ENCODE measurements at places on chromosomes 1 and 21.

DNA sequence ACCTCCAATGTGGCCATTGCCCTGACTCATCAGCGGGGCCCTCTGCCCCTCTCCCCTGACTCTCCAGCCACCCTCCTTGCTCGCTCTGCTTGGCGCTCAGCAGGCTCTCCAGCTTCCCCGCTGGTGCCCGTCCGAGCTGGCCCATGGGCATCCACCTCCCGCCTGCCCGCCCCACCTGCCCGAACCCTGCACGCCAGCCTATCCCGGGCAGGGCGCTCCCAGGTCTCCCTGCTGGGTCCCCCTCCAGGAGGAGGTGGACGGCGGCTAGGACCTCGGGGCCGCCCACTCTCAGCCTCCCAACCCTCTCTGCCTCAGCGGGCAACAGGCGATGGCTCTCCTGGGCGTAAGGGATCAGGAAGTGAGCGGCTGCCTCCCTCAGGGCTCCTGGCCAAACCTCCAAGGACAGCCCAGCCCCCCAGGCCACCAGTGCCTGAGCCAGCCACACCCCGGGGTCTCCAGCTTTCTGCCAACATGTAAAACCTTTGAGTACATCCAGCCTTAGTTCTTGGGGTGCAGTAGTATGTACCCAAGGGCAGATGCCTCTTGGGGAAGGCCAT lies 10.8 kb downstream of the HCN3 start:
- no peak for DNase-seq

DNA sequence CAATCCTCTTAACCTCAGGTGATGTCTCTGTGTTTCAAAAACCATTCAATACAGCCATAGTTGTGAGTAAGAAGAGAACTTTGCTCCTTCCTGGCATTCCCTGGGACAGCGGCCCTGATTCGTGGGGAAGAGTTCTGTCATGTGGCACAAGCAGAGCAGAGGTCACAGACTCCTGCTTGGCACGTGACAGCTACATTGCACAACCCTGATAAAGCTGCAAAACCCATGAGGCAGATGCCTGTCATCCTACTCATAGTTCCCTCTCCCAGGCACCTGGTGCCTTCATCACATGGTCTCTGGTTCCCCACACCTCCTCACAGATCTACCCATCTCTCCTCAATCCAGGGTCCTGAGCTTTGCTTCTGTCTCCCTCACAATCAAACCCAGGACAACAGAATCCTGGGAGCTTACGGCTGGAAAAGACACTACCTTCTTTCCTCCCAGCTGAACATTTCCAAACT lies 70.8 kb downstream of the PLPP3 start:
- DNase-seq: no peak

DNA sequence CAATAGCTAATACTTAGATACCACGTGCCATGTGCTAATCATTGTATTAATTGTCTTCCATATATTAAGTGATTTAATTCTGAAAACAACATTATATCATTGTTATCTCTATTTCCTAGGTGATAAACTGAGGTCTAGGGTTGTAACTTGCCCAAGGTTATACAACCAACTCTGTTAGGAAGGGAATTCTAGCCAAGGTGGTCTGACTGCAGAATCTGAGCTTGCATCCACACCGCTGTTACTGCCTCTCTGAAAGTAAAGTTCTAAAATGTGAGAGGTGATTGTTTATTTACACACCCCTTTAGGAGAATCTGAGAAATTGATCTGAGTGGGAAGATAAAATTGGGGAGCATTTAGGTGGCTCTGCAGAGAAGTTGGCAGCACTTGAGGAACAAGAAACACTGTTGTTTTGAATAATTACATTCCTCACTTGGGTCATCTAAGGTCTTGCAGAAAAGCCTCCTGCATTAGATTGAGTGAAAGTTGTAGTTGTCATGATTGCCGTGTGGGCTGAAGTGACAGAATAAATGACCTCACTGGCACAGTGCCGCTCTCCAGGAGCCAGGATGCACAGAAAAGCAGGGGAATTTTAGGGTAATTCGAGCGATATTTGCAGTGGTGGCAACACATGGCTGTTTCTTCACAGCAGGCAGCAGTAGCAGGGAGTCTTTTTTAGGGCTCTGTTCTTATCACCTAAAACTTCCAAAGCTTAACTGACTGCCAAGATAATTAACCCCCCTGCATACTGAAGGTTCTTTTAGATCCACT lies 121.7 kb downstream of the ADGRL4 start:
- DNase-seq: no peak

DNA sequence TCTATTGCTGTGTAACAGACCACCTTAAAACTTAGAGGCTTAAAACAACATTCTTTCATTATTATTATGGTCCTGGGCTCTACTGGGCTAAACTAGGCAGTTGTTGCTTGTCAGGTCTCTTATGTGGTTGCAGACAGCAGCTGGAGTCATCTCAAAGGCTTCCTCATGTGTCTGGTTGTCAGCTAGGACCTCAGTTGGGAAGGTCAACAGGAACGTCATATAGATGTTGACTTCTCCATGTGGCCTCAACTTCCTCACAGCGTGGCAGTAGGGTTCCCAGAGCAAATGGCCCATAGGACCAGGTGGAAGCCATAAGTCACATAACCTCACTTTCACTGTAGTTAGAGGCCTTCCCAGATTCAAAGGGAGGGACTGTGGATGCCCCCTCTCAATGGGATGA lies 15.4 kb upstream of the MEF2D start:
- DNase-seq: no peak

GRCh38 chr1:81071072-81071858 lies 729.5 kb upstream of the ADGRL2 start:
- no peak for DNase-seq

DNA sequence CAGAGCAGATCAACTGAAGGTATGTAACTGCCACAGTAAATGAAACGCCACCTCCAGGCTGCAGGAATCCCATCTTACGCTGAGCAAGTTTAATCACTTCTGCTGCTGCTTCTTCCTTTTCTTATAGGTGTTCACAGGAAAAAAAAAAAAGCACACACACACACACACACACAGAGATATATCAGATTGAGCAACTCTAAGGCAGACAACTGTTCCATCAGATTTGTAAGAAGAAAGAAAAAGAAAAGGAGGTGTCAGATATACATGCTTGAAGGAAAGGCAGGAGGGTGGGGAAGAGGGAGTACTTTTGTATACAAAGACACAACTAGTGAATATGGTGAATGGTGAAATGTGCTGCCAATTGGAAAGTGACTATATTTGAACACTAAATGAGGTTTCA lies 28.6 kb downstream of the DSTYK start:
- no peak for DNase-seq

DNA sequence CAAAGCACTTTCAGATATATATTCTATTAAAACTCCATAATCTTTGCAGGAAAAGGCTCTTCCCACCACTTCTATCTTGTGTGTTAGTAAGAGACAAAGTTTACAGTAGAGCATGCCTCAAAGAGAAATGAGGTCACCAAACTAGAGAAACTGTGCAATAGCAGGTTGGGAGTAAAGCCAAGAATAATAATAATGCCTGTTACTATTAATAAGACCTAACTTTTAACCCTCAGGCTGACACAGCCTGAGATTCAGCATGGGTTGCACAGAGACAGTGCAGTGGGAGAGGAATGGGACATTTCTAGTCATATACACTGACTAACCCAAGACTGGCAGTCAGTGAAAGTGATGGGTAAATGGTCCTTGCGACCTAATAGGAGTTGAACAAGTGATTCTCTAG lies 320.2 kb upstream of the NFIA start:
- DNase-seq: no peak

DNA sequence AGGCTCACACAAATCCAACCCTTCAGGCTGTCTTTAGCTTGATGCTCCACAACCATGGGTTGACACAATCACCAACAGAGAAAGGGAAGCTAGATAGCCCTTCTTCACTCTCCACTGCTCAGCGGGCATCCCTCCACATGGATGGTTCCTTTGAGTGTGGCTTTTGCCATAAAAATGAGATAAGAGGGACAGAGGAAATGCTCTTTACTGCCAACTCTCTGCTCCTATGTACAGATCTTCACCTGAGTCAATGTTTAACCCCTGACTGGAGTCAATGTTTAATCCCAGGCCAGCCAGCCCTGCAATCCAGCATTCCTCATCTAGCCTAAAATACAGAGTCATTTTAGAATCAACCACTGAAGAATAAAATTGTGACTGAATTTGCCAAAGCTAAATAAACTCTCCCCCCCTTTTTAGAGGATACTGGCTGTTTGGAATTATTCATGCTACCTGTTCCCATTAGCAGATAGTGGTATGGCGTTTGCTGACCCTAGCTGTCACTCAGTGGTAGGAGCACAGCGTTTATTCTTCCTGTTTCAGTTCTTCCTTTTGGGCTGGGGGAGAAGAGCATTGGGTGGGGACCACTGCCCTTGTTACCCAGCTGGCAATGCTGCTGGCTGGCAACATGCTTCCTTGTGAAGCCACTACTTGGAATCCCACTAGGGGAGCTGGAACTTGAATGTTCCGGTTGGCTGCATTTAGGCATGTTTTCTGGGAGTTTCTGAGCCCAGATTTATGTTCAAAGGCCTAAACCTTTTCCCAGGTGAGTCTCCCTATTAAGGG lies 5.2 kb upstream of the PIGR start:
- no peak for DNase-seq

DNA sequence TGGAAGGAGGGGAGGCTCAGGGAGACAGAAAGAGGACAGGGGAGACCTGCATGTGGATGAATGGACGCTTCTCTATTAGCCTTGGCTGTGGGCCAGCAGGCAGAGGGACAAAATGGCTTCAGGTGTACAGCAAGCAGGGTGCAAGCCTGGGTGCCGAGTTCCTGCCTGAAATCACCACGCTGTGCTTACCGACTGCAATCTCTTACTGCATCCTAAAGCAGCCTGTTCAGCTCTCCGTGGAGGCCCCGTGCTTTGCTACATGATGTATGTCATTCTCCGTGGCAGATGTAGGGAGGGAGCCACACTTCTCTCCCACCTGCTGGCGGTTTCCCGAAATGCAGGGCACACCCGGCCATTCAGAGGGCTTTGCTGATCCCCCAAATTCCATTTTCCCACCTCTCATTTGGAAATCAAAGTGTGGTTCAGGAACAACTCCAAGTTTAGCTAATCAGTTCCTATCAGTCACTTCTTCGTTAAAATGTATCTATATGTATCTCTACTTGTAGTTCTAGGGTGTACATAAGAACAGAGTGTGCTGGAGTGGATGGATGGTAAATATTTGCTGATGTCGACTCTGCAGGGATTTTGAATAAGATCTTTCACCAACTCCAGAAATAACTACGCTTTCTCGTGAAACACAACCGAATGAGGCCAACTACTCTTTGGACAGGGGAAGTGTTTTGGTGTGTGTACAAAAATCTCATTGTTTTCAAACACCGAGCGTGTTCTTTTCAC lies 122.3 kb upstream of the BACE2 start:
- DNase-seq: peak; percentile 77

DNA sequence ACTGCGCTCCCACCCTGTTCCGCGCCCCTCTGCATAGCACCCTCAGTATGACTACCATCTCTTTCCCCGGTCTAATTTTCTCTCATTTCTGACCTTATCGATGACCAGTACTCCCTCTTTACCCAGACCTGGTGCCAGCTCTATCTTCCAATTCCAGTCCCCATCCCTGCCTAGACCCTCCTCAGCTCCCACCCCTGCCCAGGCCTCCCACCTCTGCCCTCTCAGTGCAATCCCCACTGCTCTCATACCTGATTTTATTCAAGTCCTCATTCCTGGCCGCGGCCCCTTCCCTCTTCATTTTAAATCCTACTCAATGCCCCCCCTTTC lies 1.3 kb downstream of the USP24 start:
- no peak for DNase-seq

- peak; percentile 53 for DNase-seq
These were observed 508.3 kb upstream of the PKN2 start for GRCh38 chr1:88175631-88176226.

DNA sequence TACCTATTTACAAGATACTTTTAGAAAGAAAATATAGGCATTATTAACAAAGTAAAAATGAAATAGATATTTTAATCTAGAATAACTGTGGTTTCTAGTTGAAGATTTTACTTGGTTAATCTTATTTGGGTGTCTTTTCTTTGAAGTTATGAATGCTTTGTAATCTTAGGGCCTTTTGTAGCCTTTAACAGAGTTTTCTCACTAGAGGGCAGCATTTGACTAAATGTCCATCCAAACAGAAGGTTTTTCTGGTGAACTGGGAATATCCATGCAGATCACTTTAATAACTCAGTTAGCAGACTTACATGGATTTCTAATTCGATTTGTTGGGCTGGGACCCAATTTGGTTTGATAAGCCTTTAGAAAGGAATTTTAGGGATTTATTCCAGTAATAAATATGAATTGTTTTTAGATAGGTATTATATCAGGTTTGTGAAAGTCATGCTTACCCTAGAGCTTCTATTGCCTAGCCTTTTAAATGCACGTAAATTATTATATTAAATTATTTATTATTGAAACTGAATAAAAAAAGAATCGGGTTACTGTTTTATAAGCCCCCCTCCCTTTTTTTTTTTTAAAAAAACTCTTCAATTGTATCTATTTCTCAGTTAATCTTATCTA lies 119.7 kb downstream of the ZNF326 start:
- no peak for DNase-seq

DNA sequence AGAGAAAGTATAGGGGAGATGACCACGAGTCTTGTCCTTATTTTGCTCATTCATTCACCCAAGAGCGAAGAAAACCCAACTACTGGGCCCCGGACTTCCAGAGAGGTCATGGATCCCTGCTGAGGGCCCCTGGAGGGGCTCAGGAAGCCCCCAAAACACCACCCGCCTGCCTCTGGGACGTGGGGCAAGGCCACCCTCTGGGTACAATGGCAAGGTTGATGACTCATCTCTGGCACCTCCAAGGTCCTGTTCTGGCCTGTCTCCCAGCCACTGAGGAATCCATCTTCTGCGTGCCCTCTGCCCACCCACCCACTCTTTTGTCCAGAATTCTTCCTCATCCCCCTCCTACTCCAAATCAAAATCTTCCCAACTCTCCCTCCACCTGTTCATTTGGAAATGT lies 21.3 kb upstream of the PRDM15 start:
- no peak for DNase-seq

DNA sequence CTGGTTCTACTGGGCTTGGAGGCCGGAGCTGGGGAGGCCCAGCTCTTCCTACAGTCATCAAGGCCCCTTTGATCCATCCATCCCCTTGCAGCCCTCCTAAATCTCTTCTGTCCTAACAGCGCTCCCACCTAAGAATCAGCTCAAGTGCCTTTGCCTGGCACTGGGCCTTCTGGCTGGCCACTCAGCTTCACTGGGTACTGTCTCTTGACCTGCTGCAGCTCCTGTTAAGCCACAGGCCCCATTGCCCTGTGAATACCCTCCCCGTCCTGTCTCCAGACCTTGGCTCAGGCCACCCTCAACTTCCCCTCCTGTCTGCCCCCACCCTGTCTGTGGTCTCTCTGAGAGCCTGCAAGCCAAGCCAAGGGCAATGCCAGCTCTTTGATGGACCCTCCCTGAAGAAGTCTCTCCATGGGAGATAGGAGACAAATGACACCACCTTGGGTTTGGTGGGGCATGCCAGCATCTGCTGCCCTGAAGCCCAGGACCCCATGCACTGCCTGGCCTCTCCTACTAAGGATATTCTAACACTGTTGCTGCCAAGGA lies 27.3 kb downstream of the FAM151A start:
- DNase-seq: no peak

- DNase-seq: peak; percentile 26
These were observed 115.3 kb upstream of the FMN2 start for GRCh38 chr1:239976130-239976968.

GRCh38 chr1:6435547-6435946 lies 11.0 kb downstream of the ESPN start:
- DNase-seq: no peak

Data from posterior cingulate gyrus (tissue), 11 donors.